ENCODE measurements at places on chromosomes 12 and 14.

GRCh38 chr14:101898416-101898815, 66.0 kb upstream of the DYNC1H1 start:
- no peak for DNase-seq

DNA sequence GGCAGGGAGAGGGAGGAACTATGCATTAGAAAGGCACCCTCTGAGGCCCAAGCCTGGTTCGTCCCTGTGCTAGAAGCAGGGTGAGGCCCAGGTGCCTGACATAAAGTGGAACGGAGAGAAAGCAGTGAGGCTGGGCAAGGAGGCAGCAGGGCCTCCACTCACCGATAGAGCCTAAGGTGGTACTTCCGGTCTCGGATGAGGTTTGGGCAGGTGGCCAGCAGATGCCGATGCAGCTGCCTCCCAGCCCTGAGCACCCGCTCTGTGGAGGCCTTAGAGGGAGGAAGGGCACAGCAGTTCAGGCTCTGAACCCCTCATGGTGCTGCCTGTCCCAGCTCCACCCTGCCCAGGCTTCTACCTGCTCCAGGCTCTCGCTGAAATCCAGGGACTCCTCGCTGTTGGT, 7.1 kb downstream of the RAPGEF3 start:
- no peak for DNase-seq

- peak; percentile 48 for DNase-seq
These were observed 66.3 kb downstream of the CLIP1 start for GRCh38 chr12:122356192-122356635.

- no peak for DNase-seq
These were observed 22.9 kb downstream of the FBXW8 start for GRCh38 chr12:116933512-116934246.

DNA sequence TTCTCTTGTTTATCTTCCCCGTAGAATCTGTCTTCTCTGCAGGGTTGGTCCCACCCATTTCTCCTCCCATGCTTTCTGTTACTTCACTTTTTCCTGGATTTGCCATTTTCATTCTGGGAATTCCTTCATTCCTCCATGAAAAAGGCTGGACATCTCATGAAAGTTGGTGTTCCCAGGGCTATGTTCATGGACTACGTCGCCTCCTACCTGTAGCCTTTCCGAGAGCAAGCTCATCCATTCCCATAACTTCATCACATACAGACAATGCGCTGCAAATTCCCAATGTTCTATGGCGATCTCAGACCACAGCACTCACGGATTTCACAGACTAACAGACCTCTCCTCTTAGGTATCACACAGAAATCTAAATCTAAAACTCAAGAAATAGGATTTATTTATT, 217.1 kb downstream of the EXOC5 start:
- no peak for DNase-seq

DNA sequence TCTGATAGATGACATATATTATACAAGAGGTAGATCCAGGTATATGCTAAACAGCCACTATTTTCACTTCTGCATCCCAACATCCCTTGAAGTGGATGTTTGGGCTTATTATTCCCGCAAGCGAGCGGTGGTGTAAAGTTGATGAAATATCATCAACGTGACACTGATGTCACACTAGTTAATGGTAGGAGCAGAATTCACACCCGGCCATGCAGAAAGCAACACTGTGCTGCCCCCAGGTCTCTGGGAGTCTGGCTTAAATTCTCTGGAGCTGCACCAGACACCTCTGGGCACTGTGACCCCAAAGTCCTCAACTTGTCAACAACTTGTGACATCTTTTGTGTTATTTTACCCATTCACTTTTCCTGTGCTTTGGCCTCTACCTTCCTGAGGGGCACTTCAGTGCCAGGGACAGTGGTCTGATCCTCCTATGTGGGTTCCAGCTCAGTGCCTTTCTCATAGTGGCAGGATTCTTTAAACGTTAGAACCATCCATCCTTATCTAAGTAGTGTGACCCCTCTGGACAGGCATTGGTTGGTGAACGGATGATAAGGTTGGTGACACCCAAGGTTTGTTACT, 952 bp downstream of the DRAM1 start:
- no peak for DNase-seq

DNA sequence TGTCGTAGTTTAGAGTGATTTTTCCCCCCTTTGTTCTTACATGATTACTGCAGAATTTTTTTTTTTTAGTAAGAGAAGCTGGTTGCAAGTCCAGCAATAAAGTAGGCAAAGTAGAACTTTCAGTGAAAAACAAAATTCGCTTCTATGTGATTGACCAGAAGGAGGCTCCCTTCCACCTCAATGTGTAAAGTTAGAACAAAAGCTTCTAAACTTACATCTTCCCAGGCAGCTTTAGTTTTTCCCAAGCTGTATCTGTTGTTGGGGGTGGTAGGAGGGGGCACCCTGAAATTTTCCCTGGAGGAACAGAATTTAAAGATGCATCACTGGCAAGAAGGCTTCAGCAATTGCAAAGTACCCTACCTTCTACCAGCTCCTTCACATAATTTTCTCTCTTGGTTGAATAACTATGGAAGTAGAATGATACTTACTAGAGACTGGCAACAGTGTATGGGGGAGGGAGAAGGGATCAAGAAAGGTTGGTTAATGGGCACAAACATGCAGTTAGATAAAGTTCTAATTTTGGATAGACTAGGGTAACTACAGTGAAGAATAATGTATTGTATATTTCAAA, 87.3 kb upstream of the E2F7 start:
- peak; percentile 22 for DNase-seq

DNA sequence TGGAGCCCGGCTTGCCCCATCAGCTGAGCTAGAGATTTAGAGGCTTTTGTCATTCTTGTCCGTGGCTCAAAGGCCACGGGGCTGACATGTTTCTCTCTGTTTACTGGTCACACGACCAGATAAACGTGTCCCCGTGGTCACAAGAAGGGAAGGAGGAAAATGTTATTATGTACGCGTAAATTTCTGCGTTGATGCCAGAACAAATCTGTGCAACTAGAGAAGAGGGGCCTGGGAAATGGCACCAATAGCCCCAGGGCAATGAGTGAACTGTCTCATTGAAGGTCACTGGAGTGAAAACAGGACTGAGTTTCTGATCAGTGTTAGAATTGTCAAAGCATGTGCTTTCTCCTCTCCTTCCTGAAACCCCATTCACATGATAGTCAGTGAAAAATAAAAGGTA, 25.3 kb downstream of the OAS2 start:
- peak; percentile 35 for DNase-seq

GRCh38 chr14:105890474-105891220, 364.3 kb downstream of the TMEM121 start:
- no peak for DNase-seq

GRCh38 chr12:105256011-105256410, 20.0 kb upstream of the APPL2 start:
- no peak for DNase-seq

DNA sequence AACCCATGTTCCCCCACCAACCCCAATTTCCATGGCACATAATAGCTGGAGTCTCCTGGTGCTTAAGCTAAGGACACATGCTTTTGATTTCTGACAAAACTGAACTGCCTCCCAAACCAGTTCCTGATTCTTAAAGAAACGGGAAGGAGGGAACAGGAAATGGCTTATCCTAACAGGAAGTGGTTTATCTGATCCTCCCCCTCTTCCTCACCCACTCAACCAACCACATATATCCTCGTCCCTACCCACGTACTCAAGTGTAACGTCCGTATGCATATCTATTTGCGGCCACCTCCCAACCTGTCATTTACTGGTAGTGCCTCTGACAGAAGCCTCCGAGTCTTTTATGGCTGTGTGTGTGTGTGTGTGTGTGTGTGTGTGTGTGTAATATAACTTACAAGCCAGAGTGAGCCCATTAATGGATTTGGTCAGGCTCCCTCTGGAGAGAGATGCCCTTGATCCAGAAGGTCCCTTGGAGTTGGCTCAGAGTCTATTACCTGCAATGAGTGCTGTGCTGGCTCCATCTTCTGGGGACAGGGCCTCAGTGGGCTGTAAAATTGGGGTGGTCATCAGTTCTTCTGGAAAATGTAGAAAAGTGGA, 7.7 kb downstream of the DAZAP2 start:
- no peak for DNase-seq

DNA sequence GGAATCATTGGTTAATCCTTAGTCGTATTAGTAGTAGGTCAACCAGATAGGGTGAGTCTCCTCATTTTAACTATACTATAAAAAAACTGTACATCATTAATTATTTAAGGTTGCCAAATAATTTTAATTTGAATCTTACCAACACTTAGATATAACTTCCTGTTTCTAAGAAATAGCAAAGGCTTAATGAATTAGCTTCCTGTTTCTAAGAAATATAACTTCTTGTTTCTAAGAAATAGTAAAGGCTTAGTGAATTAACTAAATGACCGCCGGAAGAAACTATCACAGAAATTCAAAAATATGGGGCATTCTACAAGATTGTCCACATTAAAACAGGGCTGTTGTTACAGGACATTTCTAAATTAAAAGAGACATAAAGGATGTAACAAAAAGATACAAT, 392.9 kb upstream of the FOXG1 start:
- no peak for DNase-seq

GRCh38 chr12:38886064-38886463, 19.3 kb downstream of the CPNE8 start:
- DNase-seq = peak; percentile 15

DNA sequence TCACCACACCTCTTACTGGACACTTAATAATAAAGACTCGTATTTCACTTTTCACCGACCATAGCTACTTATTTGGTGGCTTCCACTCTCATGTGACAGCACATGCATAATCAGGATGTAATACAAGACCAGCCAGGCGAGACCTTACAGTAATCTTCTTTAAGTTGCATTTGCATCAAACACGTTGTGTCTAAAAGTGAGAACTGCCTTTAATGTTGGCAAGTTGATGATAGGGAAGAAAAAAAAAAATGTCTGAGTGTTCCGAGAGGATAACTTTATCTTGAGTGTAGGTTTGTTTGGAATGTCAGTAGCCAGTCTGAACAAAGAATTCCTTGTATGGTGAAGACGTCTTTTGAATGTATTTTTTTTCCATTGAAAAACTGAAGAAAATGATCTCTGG, 440.4 kb downstream of the ADAMTS20 start:
- peak; percentile 63 for DNase-seq
